ENCODE measurements at places on chromosomes 5 and 9. TPM values are rescaled to one million over a fixed set of nuclear protein-coding genes. Genes with fewer than 3 reads are reported as not detected.

CRB2 gene
- polyA plus RNA-seq = not detected

SPINK13 gene
- not detected for polyA plus RNA-seq

LHX6 gene
- 0.12 TPM for polyA plus RNA-seq

- H3K27ac ChIP-seq = no peak overlapping the region
- H3K36me3 ChIP-seq = peaks cover 3% of the 10 kb centered on the region
- no peak overlapping the region for H3K4me3 ChIP-seq
Measured at GRCh38 chr5:10735569-10736276, 25.3 kb downstream of the DAP start.

DNA sequence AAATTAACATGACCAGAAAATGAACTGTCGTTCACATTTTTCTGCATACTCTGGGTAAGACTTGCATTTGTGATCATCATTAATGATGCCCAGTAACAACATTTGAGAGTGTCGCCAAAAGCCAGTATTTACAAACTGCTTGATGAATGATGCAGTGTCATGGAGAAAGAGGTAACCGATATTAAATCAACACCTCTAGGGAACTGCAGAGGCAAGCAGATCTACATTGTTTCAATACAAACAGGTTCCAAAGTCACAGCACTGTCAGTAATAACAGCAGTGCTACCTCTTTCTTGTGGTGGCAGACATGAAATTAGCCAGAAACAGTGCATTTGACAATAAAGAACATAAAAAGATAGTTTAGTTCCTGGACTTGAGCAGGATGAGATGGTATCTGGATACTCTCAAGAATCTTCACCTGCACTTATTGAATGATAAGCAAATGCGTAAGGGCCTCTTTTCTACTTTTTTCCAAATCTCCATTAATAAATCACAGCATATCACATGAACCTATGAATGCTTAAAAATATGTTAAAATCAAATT lies 456.6 kb downstream of the ARHGEF28 start:
- no peaks in the 10 kb centered on the region for H3K4me1 ChIP-seq
- no peak overlapping the region for H3K4me3 ChIP-seq
- no peak for DNase-seq

PLAC8L1 gene
- polyA plus RNA-seq = not detected

CAMK2A gene
- polyA plus RNA-seq = not detected

DNA sequence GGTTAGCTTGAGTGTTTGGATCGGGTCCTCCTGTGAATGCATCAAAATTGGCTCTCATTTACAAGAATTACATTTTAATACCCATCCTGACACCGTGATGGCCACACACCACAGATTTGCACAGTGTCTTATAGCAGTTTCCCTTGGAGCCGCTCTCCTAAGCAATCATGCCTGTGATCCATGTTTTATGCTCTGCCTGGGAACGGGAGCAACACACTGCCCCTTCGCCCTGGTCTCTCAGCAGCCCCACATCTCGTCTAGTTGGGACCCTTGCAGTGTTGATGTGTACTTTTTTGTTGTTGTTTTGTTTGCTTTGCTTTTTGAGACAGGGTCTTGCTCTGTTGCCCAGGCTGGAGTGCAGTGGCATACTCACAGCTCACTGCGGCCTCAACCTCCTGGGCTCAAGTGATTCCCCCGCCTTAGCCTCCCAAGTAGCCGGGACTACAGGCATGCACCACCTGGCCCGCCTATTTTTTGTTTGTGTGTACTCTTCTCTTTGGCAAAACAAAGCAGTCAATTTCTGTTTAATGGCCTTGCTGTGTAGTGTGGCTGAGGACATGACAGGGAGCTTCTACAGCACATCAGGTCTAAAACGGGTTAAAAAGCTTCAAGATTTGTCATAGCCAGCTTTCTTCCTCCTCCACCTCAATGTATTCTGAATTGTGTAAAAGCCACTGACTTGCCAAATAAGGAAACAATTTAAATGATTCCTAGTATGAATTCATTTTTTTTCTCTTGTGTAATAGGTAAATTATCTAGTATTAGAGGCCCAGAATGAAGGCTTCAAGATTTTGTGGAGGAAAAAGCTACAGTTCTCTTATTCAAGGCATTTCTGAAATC lies 101.6 kb upstream of the TBCA start:
- H3K27ac ChIP-seq = no peak overlapping the region
- no peak overlapping the region for H3K4me3 ChIP-seq
- no peak for DNase-seq

- H3K27me3 ChIP-seq = no peaks in the 10 kb centered on the region
- H3K36me3 ChIP-seq = no peaks in the 10 kb centered on the region
- no peaks in the 10 kb centered on the region for H3K4me1 ChIP-seq
- DNase-seq = no peak
- no peak overlapping the region for H3K4me3 ChIP-seq
Measured at GRCh38 chr9:93257808-93258331, 73.9 kb downstream of the WNK2 start.

GRCh38 chr9:30932226-30932625 lies 1452.2 kb upstream of the ACO1 start:
- no peaks in the 10 kb centered on the region for H3K36me3 ChIP-seq
- H3K27ac ChIP-seq = no peak overlapping the region
- H3K4me3 ChIP-seq = no peak overlapping the region
- DNase-seq = no peak

DNA sequence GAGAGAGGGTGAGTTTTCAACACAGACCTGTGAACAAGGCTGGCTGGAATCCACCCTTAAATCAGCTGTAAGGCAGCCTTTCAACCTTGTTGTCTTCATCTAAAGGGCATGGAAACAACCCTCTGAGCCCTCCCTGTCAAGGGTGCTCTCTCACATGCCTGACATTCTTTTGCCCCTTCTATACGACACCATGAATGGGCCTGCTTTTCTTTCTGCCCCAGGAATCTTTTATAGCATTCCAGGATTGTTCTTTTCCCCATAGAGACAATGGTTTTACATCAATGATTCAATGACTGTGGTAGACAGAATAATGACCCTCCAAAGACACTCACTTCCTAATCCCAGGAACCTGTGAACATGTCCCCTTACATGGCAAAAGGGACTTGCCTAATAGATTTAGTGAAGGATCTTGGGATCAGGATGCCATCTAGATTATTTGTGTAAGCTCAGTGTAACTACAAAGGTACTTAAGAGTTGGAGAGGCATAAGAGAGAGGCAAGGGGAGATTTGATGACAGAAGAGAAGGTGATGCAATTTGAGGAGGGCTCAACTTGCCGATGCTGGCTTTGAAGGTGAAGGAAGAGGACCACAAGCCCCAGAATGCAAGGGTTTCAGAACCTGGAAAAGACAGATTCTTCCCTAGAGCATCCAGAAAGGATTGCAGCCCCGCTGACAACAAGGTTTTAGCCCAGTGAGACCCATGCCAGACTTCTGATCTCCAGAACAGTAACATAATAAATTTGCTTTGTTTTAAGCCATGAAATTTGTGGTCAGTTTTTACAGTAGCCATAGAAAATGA lies 29.2 kb upstream of the HMHB1 start:
- no peaks in the 10 kb centered on the region for H3K36me3 ChIP-seq
- no peaks in the 10 kb centered on the region for H3K4me1 ChIP-seq
- H3K4me3 ChIP-seq = no peak overlapping the region
- no peak for DNase-seq
- no peak overlapping the region for H3K27ac ChIP-seq

GRCh38 chr5:32538031-32538547 lies 47.3 kb upstream of the SUB1 start:
- H3K27me3 ChIP-seq = no peaks in the 10 kb centered on the region
- H3K4me3 ChIP-seq = no peak overlapping the region
- H3K27ac ChIP-seq = no peak overlapping the region
- no peaks in the 10 kb centered on the region for H3K36me3 ChIP-seq
- DNase-seq = no peak

GRCh38 chr5:177509381-177509951 lies at the start of gene DOK3:
TSS of gene DOK3 (minus strand) at chr5:177509826. CDS start at chr5:177509540, 286 bp downstream.
- no peak within 1 kb of the TSS for H3K4me3 ChIP-seq
- H3K36me3 ChIP-seq = peaks cover 23% of the 10 kb centered on the region
- H3K4me1 ChIP-seq = no peaks in the 10 kb centered on the region
- DNase-seq = no peak

DNA sequence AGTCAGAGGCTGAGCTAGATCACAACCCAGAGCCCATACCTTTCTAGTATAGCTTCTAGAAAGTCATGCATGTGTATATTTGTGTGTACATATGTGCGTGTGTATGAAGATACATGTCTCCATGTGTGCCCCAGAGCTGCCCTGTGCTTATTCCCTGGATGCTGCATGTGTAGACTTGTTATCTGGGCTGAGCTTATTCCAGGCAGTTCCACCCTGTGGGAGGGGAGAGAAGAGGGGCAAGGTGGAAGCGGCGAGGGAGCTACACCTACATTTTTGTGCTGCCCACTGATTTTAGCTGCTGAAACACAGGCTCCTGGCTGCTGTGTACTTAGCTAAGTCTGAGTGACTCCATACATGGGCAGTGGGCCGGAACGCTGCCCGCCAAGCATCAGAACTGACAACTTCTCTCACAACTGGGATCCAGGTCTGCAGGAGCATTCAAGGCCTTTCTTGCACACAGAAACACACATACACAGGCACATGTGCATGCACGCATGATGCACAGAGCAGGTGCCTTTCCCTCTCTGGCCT lies 38.0 kb upstream of the XPA start:
- H3K36me3 ChIP-seq = no peaks in the 10 kb centered on the region
- no peak overlapping the region for H3K4me3 ChIP-seq
- no peak for DNase-seq
- no peak overlapping the region for H3K27ac ChIP-seq
- no peaks in the 10 kb centered on the region for H3K4me1 ChIP-seq

DNA sequence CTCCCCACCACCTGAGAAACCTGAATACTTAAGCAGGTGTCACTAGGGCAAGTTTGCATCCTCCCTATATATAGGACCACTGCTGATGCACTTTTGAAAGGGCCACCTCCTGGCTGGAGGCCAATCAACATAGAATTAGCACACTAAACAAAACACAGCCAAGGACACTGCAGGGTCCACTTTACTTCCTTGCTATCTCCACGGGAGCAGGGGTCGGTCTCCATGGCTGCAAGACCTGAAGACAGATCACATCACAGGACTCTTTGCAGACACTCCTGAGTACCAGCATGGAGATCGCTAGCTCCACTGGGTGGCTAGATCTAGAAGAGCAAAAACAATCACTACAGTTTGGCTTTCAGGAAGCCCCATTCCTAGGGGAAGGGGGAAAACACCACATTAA lies 72.3 kb downstream of the C9orf153 start:
- no peaks in the 10 kb centered on the region for H3K27me3 ChIP-seq
- DNase-seq = no peak
- no peak overlapping the region for H3K27ac ChIP-seq
- H3K4me1 ChIP-seq = no peaks in the 10 kb centered on the region
- H3K36me3 ChIP-seq = no peaks in the 10 kb centered on the region

C5orf47 gene
- polyA plus RNA-seq = not detected

- H3K4me3 ChIP-seq = no peak overlapping the region
- no peaks in the 10 kb centered on the region for H3K36me3 ChIP-seq
- DNase-seq = no peak
- peaks cover 10% of the 10 kb centered on the region for H3K4me1 ChIP-seq
Measured at GRCh38 chr5:138601444-138601843, 26.2 kb upstream of the HSPA9 start.

THOC3 gene
- polyA plus RNA-seq = 167 TPM

DNA sequence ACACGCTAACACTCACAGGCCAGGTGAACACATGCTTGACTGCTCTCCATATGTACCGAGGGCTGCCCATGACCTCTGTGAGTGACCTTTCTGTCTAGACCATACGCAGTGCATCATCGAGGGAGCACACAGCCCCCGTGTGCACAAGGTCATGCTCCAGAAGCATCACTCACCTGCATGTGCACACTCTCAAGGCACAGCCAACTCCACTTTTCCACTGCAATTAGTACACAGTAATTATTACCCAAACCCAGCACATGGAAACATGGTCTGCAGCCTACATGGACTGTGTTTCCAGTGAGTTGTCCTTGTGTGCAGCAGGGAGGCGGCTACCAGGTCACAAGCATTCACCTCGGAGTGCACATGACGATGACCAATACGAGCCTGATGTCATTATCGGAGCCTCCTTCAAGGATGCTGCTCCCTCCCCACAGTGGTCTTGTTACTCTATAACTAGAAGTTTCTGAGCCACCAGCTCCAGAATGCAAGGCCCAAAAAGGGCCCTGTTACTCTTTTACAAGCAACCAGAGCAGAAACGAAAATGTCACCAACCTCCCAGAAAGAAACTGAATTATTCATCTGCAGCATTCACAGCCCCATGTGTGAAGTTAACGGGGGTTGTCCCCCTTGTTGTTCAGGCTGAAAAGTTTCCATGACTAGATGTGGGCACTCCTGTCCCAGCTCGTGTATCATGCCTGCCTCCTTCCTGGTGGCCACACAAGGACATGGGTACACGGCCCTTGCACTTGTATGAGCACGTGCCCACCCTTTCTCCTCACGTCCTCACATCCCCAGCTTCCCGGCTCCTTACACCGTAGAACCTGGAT lies 31.2 kb downstream of the SEMA4D start:
- no peak overlapping the region for H3K27ac ChIP-seq
- H3K4me1 ChIP-seq = no peaks in the 10 kb centered on the region
- H3K36me3 ChIP-seq = no peaks in the 10 kb centered on the region
- no peaks in the 10 kb centered on the region for H3K27me3 ChIP-seq
- H3K4me3 ChIP-seq = no peak overlapping the region

DNA sequence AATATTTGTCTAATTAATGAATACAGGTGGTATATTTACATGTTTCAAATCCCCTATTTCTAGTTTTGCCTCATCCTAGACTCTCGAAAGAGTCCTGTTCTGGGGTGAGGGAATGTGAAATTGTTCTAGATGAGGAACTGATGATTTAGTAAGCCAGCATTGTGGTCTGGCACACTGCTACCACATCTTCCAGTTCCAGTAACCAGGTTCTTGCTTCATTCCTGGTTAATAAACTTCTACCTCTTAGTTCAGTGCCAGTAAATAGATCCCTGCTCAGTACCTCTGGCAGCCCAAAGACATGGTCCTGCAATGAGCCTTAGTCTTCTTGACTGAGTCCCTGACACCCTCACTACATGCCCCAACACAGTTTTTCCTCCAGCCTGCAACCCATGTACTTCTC lies 207.7 kb downstream of the SREK1 start:
- DNase-seq = no peak
- H3K4me1 ChIP-seq = no peaks in the 10 kb centered on the region
- peaks cover 4% of the 10 kb centered on the region for H3K27me3 ChIP-seq
- H3K36me3 ChIP-seq = no peaks in the 10 kb centered on the region
- H3K4me3 ChIP-seq = no peak overlapping the region
- H3K27ac ChIP-seq = no peak overlapping the region

GRCh38 chr9:93090091-93090655 lies 5.8 kb upstream of the CARD19 start:
- H3K4me1 ChIP-seq = peaks cover 3% of the 10 kb centered on the region
- no peaks in the 10 kb centered on the region for H3K27me3 ChIP-seq
- no peak overlapping the region for H3K27ac ChIP-seq
- DNase-seq = no peak

- no peaks in the 10 kb centered on the region for H3K4me1 ChIP-seq
- no peaks in the 10 kb centered on the region for H3K27me3 ChIP-seq
- no peaks in the 10 kb centered on the region for H3K36me3 ChIP-seq
- H3K4me3 ChIP-seq = no peak overlapping the region
Measured at GRCh38 chr9:121801579-121801978, 150.1 kb downstream of the DAB2IP start.
